ENCODE measurements at places on chromosomes 13 and 19.
A peak's percentile ranks its signal among the peaks of the same experiment; 100 is the strongest.

DNA sequence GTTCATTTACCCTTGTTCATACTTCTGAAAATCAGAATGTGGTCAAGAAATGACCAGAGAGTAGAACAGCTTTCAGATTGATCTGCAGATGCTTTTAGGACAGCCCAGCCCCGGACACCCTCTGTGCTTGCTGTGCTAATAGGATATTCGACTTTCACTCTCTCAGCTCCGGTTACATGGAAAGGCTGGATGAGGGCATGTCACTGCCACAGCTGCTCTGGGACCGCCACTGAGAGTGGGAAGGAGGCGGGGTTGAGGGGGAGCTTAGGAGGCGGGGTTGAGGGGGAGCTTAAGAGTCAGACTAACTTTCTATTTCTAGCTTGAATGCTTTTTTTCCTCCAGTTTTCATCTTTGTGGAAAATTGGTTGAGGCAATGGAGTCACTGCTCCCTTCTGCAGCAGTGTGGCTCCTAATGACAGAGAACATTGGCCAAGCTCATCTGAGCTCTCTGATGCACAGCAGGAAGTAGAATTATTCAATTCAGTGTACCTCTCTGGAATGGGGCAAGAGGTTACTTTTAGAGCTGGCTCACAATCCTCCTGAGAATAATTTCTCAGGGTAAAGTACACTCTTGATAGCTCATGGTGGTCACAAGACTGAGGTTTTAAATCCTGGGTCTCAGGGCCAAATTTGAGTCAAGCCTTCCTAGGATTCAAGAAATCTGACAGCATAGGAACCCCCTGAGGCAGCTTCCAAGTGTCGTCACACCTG, 74.6 kb upstream of the NPAS1 start:
- DNase-seq: peak; percentile 89

- DNase-seq: peak; percentile 69
These were observed 3.8 kb downstream of the ZNF792 start for GRCh38 chr19:34960103-34960805.

GRCh38 chr19:35455616-35456201, 7.7 kb downstream of the FFAR2 start:
- DNase-seq: no peak

DNA sequence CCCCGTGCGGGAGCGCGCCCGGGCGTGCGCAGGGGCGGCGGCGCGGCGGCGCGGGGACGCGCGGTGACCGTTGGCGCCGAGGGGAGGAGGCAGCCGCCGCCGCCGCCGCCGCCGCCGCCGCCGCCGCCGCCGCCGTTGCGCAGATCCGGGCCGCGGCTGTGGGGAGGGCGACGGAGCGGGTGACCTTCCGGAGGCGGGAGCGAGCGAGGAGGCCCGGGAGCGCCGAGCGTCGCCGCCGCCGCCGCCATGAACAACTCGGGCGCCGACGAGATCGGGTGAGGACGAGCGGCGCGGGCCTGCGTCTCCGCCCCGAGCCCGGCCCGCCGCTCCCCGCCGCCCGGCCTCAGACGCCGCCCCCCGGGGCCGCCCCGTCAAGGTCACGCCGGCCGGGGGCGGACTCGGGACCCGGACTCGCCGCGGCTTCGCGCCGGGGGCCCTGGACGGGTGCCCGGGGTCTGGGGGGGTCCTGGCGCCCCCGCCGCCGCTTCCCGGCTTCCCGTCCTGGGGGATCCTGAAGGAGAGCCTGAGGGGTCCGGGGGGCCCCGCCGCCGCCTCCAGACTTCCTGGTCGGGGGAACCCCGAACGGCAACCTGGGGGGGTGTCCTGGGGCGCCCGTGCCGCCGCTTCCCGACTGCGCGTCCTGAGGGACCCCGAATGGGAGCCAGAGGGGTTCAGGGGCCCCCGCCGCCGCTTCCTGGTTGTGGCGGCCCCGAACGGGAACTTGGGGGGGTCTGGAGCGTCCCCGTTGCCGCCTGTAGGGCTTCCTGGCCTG, at the start of gene DAZAP1:
Gene DAZAP1, plus strand, starts transcription at position 59 of the 772 bp plus-strand sequence. Its CDS starts 188 bp downstream, at position 247.
- no peak for DNase-seq

- DNase-seq: peak; percentile 50
These were observed 17.4 kb downstream of the ZNF579 start for GRCh38 chr19:55563261-55563690.

DNA sequence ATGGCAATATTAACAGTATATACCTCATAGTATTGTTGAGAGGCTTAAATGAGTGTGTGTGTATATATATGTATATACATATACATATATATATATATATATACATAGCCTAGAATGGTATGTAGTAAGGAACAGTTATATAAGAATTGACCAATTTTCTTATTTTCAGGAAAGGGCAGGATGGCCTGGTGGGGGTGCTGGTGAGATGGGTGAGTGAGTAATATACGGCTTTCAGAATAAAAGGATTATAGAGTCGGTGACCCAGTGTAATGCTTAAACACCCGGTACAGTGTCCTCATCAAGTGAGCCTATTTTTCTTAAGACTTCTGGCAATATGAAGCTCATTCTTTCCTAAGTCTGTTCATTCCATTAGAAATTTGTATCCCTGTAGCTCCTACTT, 11.7 kb upstream of the FAM216B start:
- DNase-seq: no peak

- peak; percentile 9 for DNase-seq
These were observed 1703.2 kb downstream of the EFNB2 start for GRCh38 chr13:104832231-104832630.

GRCh38 chr19:42629191-42629590, 34.5 kb upstream of the CEACAM8 start:
- DNase-seq: no peak

- DNase-seq: no peak
These were observed 183.6 kb upstream of the EDNRB start for GRCh38 chr13:78102121-78102677.

DNA sequence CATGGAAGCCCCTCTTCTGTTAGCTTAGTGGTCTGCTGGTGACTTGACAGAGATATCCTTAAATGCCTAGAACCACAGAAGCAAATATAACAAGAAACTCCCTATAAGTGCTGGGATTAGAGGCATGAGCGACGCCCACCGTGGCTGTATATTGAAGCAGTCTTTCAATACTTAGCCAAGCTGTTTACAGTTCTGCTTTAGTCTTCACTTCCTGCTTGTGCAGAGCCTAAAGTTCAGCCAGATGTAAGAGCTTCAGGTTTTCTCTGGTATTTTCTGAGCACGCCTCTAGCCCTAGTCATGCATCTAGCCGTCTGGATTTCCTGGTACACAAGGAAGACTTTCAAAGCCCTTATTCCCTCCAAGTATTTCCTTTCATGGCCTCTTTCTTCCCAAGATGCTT, 28.5 kb downstream of the TRPM4 start:
- no peak for DNase-seq

DNA sequence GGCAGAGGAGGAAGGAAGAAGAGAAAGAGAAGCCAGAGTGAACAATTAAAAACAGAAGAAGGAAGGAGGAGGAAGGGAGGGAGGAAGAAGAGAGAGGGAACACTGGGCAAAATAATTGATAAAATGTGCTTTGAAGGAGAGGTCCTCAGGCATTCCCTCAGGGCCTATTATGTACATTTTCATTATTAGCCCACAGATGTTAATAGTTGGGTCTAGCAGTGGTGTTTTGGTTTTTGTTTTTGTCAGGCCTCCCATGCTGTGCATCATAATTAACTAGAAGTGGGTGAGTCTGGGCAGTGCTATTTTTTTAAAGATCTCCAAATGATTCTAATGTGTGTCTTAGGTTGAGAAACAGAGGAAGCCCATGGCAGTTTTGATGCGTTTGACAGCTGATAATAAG, 178.1 kb downstream of the TDRD3 start:
- DNase-seq: no peak

- DNase-seq: no peak
These were observed 216.1 kb upstream of the TMTC4 start for GRCh38 chr13:100890645-100891044.

DNA sequence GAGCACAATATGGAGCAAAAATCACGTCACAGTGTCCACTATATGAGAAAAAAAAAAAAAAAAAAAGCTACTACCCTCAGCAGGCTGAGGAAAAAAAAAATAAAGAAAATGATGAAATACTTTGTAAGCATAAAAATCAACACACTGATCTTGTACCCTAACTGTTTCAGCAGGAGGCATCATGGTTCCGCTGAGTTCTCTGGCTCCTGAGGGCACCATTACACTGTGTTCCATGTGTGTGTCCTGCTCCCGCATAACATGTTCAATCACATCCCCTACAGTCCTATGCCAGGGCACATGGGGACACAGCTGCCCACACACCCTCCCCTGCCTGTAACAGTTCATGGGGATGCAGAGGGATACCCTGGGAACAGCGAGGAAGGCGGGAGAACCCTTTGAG, 33.5 kb downstream of the DOCK9 start:
- DNase-seq: no peak

GRCh38 chr13:78238911-78239310, 320.3 kb upstream of the EDNRB start:
- DNase-seq: no peak

DNA sequence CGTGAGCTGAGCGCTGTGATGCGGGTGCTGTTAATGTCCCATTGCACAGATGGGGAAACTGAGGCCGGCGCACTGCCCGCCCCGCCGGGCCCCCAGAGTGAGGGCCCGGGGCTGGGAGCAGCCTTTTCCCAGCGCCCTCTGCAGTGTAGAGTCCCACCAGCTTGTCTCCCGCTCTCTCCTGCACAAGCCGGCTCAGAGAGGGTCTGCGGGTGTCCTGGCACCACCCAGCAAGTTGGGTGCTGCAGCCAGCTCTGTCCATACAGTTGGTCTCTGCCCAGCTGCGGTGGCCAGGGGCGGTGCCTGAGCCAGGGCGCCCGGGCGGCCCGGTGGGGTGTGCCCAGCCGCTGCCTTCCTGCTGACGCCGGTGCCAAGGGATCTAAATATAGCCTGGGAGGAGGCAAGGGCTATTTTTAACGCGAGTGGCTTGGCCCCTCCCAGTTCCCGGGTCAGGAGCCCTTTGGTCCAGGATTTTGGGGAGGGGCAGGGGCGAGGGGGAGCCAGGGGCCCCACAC, 19.3 kb downstream of the GADD45B start:
- DNase-seq: no peak

DNA sequence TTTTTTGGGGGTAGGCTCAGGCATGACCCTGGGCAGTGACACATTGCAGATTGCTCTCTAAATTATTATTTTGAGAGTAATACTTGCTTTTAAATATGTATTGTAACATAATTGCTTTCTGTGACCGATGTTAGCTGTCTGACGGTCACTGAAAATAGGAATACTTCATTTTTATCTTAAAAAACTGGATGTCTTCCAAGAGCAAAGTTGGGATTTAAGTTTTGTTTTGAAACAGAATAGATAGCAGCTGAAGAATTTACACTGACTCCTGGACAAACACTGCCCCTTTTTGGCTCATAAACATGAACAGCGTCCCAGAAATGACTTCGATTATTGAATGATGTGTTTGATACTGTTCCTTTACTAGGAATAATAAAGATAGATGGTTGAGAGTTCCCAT, 535.9 kb downstream of the GPC5 start:
- DNase-seq: no peak

DNA sequence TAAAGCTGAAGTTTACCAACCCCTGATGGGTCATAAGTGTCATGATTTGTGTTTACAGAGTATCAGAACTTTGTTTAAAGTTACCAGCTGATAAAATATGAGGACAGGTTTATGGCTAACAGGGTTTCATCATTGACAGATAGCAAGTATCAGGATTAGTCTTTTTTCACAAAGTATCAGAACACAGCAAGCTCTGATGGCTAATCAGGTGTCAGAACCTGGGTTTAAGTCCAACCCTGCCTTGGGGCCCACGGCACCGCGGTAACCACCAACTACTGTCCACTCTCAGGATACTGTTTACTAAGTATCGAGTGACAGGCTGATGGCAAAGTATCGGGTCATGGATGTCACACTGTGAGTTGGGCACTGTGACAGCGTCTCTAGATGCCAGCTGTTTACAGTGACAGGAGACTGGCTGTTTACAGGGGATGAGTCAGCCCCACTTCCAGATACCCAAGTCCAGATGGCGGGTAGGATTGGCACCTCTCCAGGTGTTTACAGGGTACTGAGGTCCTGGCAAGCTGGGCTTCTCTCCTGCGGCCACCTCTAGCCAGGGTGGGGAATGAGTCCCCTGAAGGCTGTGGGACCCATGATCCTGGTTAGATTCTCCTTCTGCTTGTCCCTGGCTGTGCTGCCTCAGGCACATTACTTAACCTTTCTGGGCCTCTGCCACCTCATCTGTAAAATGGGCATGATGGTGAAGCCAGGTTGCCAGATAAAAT, 21.8 kb downstream of the ARRDC2 start:
- peak; percentile 50 for DNase-seq

DNA sequence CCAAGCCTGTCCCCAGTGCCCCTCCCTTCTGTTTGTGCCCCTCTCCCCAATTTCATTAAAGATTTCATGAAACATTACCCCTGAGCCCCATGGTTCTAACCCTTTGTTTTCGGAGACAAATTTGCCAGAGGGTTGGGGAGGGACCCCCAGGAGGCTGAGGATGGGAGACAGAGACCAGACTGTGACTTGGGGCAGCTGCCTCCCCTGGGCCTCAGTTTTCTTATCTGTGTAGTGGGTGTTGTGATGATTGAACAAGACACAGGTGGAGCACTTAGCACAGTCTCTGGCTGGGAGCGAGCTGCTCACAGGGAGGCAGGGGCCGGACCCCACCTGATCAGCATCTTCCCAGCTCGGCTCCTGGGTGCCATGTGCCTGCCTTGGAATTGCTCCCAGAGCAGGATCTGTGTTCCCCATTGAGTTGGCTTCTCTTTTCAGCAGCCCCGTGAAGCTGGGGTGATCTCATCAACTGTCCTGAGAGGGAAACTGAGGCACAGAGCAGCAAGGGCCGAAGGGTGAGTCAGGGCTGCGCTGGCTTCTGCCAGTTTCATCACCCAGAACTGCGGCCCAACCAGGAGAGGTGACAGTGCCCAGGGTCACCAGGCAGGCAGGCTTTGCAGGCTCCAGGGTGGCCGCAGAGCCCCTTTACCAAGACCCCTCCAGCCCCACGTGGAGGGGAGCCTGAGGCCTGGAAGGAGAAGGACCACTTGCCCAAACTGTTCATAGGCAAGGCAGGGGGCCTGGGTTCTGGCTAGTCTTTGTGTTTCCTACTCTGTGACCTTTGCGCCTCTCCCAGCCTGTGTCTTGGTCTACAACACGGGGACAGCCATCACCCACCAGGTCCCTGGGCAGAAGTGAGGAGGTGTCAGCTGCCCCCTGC, 6.9 kb downstream of the IRF3 start:
- no peak for DNase-seq

GRCh38 chr19:34327851-34328250, 37.1 kb upstream of the GPI start:
- DNase-seq: no peak

- DNase-seq: peak; percentile 15
These were observed 262.8 kb upstream of the RFC3 start for GRCh38 chr13:33554919-33555791.

- peak; percentile 92 for DNase-seq
These were observed at the start of gene SLC44A2 for GRCh38 chr19:10625003-10625761. Gene SLC44A2 (plus strand): TSS chr19:10625553. CDS start chr19:10625634, 81 bp downstream.

Data from SJCRH30 (cell line).